AG08396 (cell line): ENCODE measurements at places on chromosomes 2 and 18.

DNA sequence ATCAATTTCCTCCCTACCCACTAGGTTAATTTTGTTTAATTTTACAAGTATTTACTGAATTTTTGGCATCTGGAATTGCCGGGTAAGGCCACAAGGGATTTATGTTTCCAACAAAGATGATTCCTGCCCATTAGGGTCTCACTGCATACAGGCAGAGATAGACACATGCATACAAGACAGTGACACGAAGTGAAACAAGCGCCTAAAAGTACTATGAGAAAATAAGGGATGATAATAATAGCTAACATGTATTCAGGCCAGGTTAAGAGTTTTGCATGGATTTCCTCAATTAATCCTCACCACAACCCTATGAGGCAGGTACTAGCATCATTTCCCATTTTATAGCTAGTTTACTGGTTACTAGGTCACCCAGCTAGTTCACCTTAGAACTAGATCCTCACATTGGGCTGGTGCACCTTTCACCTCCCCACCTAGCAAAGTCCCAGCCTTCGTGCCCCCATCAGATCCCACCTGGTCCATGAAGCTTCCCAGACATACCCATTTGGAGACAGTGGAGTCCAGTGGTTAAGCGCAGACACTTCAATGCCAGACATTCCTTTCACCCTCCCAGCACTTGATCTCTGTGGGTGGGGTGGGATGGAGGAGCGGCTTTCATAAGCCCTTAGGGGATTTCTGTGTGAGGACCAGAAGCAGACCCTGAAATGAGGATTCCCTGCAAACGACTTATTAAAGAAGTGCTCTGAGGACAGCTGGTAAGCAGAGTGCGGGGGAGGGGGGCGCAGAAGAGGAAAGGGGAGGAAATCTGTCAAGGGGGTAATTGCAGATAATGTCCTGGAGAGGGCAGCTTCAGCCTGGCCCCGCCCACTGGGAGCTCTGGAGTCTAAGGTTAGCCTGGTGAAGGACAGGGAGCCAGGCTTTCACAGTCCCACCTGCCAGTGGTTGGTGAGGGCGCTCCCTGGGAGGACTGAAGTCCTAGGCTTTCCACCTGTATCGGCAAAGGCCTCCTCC lies 5.8 kb upstream of the DGUOK start:
- DNase-seq: peak; percentile 47

- DNase-seq: no peak
These were observed 29.0 kb upstream of the DOK6 start for GRCh38 chr18:69371729-69372128.

- DNase-seq: no peak
These were observed 62.5 kb downstream of the CDH2 start for GRCh38 chr18:28114472-28114871.

DNA sequence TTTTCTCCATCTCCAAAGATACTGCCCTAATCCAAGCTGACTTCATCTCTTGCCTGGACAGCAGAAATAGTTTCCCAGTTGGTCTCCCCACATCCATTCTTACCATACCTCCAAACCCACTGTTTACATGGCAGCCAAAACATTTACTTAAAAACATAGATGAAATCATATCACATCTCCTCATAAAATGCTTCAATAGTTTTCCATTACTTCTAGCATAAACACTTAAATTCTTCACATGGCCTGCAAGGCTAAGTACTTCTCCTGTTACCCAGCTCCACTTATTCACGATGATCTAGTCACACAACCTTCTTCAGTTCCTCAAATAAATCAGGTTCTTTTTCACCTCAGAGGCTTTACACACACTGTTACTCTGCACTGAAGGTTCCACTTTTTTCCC lies 185.8 kb upstream of the ACVR2A start:
- no peak for DNase-seq

GRCh38 chr18:63040788-63041410 lies 278.7 kb downstream of the BCL2 start:
- no peak for DNase-seq

- DNase-seq: no peak
These were observed 9.2 kb upstream of the IL1A start for GRCh38 chr2:112793449-112793978.

GRCh38 chr2:168304024-168304681 lies 56.8 kb upstream of the STK39 start:
- DNase-seq: no peak

GRCh38 chr2:110865188-110865587 lies 132.8 kb downstream of the ACOXL start:
- no peak for DNase-seq

DNA sequence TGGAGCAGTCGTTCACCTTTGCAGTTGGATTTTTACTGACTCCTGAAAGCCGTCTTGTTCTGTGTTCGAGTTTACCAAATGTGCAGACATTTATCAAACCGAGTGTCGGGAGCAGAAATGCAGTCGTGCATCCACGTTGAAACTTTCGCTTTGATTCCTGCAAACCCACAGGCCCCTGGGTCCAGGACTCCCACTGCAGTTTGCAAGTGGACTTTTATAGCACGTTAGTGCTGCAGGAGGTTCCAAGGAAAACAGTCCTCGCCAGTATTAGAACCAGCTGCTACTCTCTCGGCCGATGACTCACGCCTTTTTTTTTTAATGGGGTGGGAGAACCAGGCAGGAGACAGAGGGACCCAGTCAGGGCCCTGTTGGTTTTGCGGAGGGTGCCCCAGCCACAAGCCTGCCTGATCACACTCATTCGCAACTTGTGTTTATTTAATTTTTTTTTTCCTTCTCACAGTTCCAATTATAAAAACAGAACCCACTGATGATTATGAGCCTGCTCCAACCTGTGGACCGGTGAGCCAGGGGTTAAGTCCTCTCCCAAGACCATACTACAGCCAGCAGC lies 90.1 kb downstream of the NFATC1 start:
- peak; percentile 91 for DNase-seq

GRCh38 chr18:11520536-11520935 lies 88.9 kb upstream of the SLC35G4 start:
- DNase-seq: no peak

GRCh38 chr2:144511937-144512336 lies 8.0 kb downstream of the ZEB2 start:
- no peak for DNase-seq
